ENCODE measurements at places on chromosomes 2 and 18.

DNA sequence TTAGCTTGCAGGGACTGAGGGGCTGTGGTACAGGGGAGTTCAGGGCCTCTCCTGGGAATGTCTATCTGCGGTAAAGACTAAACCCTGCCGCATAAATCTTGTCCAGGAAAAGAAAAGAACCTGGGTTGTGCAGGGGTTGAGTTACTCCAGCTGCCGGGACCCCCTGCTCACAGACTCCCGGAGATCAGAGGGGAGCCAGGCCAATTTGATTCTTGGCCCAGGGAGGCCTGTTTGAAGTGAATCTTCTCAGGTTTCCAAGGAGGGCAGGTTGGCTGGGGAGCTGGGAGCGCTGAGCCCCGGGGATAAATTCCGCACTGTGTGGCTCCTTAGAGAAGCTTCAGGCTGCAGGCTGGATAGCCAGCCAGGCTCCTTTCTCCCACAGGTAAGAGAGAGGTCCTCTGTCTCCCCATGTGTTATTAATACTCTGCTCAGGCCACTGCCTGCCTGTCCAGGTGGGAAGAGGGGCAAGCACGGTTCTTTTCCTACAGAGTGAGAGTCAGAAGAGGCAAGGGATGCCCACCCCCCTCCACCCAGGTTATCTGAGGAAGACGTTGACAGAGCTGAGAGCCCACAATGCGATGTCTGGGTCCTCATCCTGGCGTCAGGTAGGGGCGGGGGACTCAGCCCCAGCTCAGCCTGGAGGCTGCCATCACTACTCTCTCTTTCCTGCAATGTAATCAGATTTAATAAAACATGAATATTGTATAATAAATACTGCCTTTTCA is 82.7 kb downstream of the LONRF2 start:
- no peak for DNase-seq

DNA sequence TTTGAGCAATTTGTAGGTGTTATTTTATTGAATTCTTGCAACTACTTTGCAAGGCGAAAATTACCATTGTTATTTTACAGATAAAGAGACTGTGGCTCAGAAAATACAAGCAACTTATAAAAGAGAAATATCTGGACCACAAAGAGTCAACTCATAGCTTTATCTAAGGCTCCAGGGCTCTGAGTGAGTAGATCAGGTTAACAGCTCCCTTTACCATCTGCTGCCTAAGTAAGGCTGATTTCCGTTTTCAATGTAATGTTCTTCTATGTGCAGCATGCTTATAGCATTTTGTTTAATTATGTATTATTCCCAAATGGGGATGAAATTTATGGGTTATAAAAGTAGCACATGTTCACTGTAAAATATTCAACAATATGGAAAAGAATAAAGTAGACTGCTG is 299.1 kb upstream of the TNP1 start:
- DNase-seq, result no peak

- no peak for DNase-seq
These were observed 149.7 kb downstream of the GLI2 start for GRCh38 chr2:120885321-120885720.

GRCh38 chr2:201500534-201500933 is 49.0 kb downstream of the STRADB start:
- DNase-seq, result peak; percentile 77

DNA sequence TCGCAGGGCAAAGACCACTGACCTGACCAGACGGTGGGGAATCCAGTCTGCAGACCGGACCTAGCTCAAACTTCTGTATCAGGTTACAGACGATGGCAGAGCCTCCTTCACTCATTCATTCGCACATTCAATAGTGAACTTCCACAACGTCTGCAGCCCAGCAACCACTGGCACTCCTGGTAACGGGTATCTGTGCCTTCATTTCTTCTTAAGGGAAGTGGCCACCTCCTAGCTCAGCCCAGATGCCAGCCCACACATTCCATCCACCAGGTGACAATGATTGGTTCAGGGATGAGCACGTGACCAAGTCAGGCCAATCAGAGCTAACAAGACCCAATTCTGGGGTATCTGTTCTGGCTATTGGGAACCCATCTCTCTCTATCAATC is 15.9 kb upstream of the ARMC9 start:
- DNase-seq, result no peak
